ENCODE measurements at places on chromosomes 1 and 21. TPM values are rescaled to one million over a fixed set of nuclear protein-coding genes. Genes with fewer than 3 reads are reported as not detected.

DNA sequence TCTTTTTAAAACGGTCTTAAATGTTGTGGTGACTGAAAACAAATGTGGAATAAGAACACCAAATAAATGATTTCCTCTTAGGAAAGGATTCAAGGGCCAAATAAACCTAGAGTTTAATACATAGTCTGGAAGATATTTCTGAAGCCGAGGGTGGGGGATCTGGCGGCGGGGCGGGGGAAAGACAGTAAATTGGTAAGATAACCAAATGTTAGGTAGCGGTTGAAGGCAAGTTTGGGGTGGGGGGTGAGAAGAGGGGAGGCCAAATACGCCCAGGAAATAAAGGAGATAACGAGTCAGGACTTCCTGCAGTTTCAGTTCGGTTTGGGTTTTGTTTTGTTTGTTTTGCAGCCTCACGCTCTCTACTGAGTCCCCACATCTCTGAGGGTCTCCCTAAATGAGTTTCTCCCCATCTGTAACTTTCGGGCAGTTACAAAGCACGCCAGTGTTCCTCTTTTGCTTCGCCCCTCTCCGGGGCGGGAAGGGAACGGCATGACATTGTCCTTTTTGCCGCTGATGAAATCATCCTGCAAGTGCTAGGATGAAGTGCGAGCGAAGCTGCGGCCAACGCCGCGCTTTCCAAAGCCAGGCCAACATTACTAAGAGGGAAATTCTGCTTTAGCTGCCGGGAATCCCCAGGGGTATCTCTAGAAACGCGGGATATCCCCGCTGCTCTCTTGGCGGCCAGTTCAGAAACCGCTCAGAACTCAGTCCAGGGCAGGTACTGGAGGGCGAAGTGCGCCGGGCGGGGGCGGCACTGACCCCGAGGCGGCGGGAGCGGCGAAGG is 844 bp downstream of the NIBAN1 start:
- no peaks in the 10 kb centered on the region for H3K36me3 ChIP-seq
- H3K27me3 ChIP-seq: peaks cover 54% of the 10 kb centered on the region
- H3K4me1 ChIP-seq: no peaks in the 10 kb centered on the region
- peak overlapping the region; percentile 87 for H3K27ac ChIP-seq
- peak; percentile 37 for DNase-seq

GRCh38 chr1:93014168-93014567 is 52.9 kb upstream of the DIPK1A start:
- DNase-seq: no peak
- H3K36me3 ChIP-seq: no peaks in the 10 kb centered on the region
- H3K27me3 ChIP-seq: no peaks in the 10 kb centered on the region
- H3K27ac ChIP-seq: no peak overlapping the region

Gene TBX19
- total RNA-seq: 2.9 TPM

Gene GJA4
- total RNA-seq: 1.9 TPM

Measured in transverse colon (tissue), 4 donors.